Kidney (tissue), 22 donors: ENCODE measurements at places on chromosomes 3 and 15. TPM values are rescaled to one million over a fixed set of nuclear protein-coding genes. Genes with fewer than 3 reads are reported as not detected.

- H3K36me3 ChIP-seq, result no peaks in the 10 kb centered on the region
- DNase-seq, result peak; percentile 50
- H3K27me3 ChIP-seq, result no peaks in the 10 kb centered on the region
- H3K4me1 ChIP-seq, result no peaks in the 10 kb centered on the region
Observed at GRCh38 chr15:76431971-76432370, 95.4 kb downstream of the ISL2 start.

- no peak overlapping the region for H3K4me3 ChIP-seq
- DNase-seq, result no peak
- no peak overlapping the region for H3K27ac ChIP-seq
- H3K36me3 ChIP-seq, result no peaks in the 10 kb centered on the region
- H3K27me3 ChIP-seq, result no peaks in the 10 kb centered on the region
Observed at GRCh38 chr3:178618197-178618596, 82.0 kb downstream of the KCNMB2 start.

DNA sequence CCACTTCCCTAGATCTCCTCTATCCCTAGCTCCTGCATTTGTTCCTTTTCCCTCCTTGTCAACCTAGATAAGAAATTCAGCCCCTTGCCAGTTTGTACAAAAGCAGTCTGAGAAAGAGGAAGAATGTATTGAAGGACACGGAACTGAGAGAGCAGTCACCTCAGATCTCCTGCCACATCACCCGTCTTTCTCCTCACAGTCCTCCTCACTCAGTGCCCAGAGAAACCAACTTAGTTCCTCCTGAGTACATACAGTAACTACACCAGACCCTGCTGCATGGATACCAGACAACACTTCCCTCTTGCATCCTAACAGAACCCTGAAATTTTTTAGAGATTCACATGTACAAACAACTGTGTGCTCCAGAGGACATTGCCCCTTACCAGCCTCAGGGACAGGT, 563.6 kb upstream of the ADAMTS9 start:
- DNase-seq, result no peak
- no peaks in the 10 kb centered on the region for H3K4me1 ChIP-seq
- H3K4me3 ChIP-seq, result no peak overlapping the region
- H3K27ac ChIP-seq, result no peak overlapping the region
- H3K27me3 ChIP-seq, result no peaks in the 10 kb centered on the region
- H3K36me3 ChIP-seq, result no peaks in the 10 kb centered on the region

DNA sequence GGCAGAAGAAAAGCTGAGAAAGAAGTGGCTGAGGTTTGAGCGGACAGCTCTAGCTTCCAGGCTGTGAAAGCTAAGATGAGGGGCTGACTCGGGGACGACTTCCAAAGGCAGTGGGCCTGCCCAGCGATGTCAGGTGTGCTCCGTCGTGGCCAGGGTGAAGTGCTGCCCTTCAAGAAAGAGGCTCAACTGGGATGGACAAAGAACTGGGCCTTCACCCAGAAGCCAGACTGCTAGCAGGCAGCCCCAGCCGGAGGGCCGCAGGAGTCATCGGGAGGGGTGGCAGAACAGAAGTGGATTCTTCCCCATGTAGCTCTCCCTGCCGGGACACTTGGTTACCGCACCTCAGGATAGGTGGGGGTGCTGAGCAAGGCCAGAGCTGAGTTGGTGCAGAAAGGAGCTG, 13.1 kb upstream of the SEC13 start:
- H3K27ac ChIP-seq, result no peak overlapping the region
- no peaks in the 10 kb centered on the region for H3K36me3 ChIP-seq
- no peaks in the 10 kb centered on the region for H3K4me1 ChIP-seq
- DNase-seq, result no peak
- no peaks in the 10 kb centered on the region for H3K27me3 ChIP-seq
- no peak overlapping the region for H3K4me3 ChIP-seq

- no peaks in the 10 kb centered on the region for H3K36me3 ChIP-seq
- no peak for DNase-seq
- no peak overlapping the region for H3K27ac ChIP-seq
- no peak overlapping the region for H3K4me3 ChIP-seq
Observed at GRCh38 chr15:77817434-77817833, 184.7 kb upstream of the LINGO1 start.

DNA sequence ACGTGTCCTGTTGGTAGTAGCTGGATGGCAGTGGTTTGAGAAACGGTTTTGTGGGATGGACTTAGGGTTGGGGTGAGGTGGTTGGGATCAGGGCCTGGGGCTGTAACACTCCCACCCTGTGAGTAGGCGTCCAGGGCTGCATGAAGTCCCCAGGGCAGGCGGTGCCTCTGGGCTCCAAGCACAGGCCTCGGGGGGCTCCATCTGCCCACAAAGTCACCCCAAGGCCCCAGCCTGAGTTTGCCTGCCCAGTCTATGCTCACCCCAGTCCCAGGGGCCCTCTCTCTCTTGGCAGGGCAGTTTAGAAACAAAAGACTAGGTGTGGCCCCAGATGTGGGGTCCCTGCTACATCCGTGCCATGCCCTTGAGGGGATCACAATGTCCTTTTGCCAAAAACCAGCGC, 86.9 kb upstream of the PRR23E start:
- no peaks in the 10 kb centered on the region for H3K4me1 ChIP-seq
- H3K27me3 ChIP-seq, result no peaks in the 10 kb centered on the region
- no peak overlapping the region for H3K27ac ChIP-seq
- no peaks in the 10 kb centered on the region for H3K36me3 ChIP-seq
- H3K4me3 ChIP-seq, result no peak overlapping the region

DNA sequence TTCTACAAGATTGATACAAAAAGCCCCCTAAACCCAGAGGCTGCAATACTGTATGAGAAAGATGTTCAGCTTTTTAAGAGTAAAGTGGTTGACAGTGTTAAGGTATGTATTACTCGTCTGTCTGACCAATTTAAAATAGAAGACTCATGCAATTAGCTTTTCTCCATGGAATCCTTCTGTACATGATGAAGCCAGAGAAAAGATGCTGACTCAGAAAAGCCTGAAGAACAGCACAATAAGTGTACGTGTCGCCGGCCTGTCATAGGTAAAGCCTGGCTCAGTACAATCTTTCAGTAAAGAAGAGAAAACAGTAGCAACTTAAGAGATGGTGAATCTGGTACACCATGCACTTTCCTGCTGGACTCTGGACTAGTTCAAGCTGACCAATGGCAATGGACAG, 16.4 kb downstream of the NEK4 start:
- H3K4me1 ChIP-seq, result no peaks in the 10 kb centered on the region
- H3K4me3 ChIP-seq, result no peak overlapping the region
- no peak for DNase-seq
- no peak overlapping the region for H3K27ac ChIP-seq
- peaks cover 10% of the 10 kb centered on the region for H3K36me3 ChIP-seq
- H3K27me3 ChIP-seq, result no peaks in the 10 kb centered on the region

- no peaks in the 10 kb centered on the region for H3K36me3 ChIP-seq
- H3K27me3 ChIP-seq, result no peaks in the 10 kb centered on the region
- no peak overlapping the region for H3K4me3 ChIP-seq
- no peak overlapping the region for H3K27ac ChIP-seq
- no peak for DNase-seq
- no peaks in the 10 kb centered on the region for H3K4me1 ChIP-seq
Observed at GRCh38 chr3:102360183-102360860, 74.5 kb upstream of the ZPLD1 start.

DNA sequence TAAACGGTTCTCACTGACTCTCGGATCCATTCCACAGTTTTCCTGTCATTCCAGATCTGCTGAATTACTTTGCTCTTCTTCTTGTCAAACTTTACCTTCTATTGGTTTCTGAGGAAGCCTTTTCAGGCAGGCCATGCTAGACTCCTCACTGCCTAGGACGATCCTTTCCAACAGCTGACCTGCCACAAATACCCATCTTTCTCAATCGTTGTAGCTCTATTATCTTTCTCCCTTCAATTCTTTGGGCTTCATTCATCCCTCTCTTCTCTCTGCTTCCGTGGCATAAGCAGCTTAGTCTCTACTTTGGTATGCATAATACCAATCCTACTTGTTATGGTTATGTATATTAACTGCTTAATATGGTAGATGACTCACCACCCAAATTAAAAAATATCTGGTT, 421.8 kb downstream of the NLGN1 start:
- H3K4me3 ChIP-seq, result no peak overlapping the region
- no peaks in the 10 kb centered on the region for H3K36me3 ChIP-seq
- H3K27ac ChIP-seq, result no peak overlapping the region
- no peak for DNase-seq
- no peaks in the 10 kb centered on the region for H3K27me3 ChIP-seq

DNA sequence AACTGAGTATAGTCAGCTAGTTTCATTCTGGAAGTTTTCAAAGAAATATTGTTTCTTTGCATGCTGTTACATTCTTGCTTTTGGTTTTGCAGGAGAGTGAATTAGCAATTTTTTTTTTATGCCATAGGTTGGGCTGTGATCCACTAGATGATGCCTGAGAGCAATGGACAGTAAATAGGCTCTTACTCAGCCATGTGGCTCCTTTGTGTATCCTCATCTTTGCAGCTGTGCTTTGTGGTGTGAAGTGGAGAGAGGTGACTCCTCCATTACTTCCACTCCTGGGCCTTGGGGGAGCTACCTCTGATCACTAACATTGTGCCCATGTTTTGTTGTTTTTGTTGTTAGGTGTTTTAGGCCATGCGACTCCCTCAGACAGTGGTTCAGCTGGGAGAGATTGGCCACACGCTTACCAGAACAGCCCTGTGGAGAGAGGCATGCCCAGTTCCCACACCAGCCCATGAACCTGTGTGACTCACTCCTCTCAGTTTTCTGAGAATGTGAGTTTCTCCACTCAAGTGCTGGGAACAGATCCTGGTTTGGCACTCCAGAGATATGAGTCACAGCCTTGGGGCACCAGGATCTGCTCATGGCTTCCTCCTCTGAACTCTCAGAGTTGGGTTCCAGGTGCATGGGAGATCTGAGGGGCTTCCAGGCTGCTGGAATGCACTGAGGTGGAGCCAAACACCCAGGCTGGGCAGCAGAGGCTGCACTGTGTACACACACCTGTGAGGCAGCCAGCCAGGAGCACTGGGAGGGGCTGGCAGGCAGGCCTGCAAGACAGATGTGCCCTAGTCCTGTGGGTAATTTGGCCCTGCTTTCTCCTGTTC, 785.3 kb downstream of the ROBO2 start:
- no peak overlapping the region for H3K4me3 ChIP-seq
- no peaks in the 10 kb centered on the region for H3K27me3 ChIP-seq
- DNase-seq, result peak; percentile 92
- H3K27ac ChIP-seq, result no peak overlapping the region
- no peaks in the 10 kb centered on the region for H3K4me1 ChIP-seq

The CCR3 gene
- not detected for polyA plus RNA-seq

The ZPLD1 gene
- not detected for polyA plus RNA-seq

The RLBP1 gene
- not detected for polyA plus RNA-seq

The CDHR4 gene
- not detected for polyA plus RNA-seq

The ADIPOQ gene
- not detected for polyA plus RNA-seq

The ROBO1 gene
- 2.1 TPM for polyA plus RNA-seq

The SAXO2 gene
- 5.1 TPM for polyA plus RNA-seq

The CELSR3 gene
- polyA plus RNA-seq, result 0.17 TPM

The GRIP2 gene
- 3.2 TPM for polyA plus RNA-seq

The DZIP1L gene
- polyA plus RNA-seq, result 2.9 TPM
